Kidney tubule cell (primary cell): ENCODE measurements at places on chromosomes 1 and 21.

DNA sequence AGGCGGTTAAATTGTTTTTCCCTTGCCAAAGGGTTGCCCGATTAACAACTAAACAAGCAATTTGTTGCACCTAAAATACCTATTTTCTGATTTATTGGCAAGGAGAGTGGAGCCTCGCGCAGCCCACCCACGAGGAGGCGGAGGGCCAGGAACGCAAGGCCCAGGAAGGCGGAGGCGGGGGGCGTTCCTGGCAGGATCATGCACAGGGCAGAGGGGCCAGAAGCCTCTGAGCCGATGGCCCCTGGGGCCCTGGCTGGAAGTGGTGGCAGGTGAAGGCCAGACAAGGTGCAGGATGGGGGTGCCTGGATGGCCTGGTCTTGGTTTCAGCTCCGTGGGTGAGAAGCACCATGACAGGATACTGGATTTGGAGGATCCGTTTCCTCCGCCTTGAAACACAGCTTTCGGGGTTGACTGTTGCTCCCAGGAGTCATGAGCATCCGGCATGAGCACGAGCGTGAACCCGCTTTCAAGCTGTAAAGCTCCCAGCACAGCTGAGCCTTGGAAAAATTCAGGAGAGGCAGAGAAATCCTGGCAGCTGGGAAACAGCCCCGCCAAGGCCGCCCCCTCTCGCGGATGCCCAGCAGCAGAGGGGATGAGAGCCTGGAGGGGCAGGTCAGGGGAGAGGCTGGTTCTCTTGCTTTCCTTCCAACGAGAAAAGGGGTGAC, 35.0 kb downstream of the AJAP1 start:
- DNase-seq, result no peak

- DNase-seq, result no peak
Measured at GRCh38 chr1:88943241-88943640, 49.2 kb downstream of the KYAT3 start.

DNA sequence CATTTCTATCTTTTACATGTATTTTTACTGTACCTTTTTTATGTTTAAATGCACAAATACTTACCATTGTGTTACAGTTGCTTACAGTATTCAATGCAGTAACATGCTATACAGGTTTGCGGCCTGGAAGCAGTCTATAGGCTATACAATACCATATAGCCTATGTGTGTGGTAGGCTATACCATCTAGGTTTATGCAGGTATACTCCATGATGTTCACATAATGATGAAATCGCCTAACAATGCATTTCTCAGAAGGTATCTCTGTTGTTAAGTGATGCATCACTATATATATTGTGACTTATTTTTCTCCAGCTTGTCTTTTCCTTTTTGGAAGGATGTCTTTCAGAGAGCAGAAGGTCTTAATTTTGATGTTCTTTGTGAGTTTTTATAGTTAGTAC, 103.5 kb downstream of the MAST2 start:
- DNase-seq, result no peak

- no peak for DNase-seq
Measured at GRCh38 chr21:38486706-38487105, 11.6 kb downstream of the ERG start.

DNA sequence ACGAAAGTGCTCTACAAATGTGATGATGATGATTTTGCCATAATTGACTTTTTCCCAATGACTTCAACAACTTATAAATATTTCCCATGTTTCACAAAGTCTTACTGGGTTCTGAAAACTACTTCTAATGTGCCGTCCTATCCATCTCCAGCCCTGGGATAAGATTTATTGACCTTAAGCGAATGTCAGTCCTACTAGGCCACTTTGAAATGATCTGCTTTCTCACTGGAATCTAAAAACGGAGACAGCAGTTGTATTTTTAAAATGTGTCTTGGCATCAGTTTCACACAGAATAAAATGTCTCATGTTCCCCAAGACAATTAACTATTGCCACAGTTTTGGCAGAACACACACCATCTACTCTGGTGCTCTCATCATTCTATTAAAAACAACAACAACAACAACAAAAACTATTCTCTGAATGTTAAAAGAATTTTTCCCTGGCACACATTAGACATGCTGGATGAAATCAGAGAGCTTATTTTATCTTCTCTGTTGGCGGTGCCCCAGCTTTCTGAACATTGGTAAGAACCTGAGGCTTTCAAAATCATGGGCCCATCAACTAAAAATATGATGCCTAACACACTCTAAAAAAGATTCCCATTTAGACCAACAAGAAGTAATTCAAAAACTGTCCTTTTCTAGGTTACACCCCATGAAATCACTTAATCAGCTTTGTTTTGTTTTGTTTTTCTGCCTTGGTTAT, 23.1 kb upstream of the DNASE2B start:
- no peak for DNase-seq

DNA sequence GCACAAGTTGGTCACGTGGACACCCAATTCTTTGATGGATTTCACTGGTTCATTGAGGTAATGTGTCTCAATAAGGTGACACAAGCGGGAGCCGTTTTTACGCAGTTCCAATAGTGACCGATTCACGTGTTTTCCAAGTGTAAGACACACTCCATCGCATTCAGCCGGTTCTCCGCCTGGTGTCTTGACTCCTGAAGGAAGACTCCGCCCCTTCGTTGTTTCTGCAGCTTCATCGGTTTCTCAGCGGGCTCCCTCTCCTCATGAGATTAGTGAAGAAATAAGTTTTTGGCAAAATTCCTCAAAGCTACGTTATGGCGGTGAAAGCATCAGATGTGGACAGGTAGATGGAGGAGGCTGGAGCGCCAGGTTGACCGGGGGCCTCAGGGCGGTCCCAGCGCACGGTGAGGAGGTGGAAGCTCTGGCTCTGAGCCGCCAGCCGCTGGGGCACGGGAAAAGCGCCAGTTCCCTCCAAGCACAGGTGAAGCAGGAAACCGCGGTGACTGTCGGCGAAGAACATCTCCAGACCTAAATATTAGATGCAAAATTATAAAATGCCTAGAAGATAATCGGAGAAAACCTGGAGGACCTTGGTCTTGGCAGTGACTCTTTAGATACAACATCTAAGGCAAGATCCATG, 21.0 kb downstream of the CD2 start:
- DNase-seq, result no peak

DNA sequence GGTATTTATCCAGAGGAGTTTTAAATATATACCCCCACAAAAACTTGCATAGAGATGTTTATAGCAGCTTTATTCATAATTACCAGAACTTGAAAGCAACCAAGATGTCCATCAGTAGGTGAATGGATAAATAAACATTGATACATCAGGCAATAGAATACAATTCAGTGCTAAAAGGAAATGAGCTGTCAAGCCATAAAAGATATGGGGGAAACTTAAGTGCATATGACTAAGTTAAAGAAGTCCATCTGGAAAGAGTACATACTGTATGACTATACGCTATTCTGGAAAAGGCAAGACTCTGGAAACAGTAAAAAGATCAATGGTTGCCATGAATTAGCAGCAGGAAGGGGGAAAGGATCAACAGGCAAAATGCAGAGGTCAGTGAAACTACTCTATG, 366.7 kb downstream of the HHIPL2 start:
- no peak for DNase-seq

- no peak for DNase-seq
Measured at GRCh38 chr1:3225661-3226060, 156.7 kb downstream of the PRDM16 start.

GRCh38 chr1:3112526-3112925, 43.5 kb downstream of the PRDM16 start:
- DNase-seq, result no peak

DNA sequence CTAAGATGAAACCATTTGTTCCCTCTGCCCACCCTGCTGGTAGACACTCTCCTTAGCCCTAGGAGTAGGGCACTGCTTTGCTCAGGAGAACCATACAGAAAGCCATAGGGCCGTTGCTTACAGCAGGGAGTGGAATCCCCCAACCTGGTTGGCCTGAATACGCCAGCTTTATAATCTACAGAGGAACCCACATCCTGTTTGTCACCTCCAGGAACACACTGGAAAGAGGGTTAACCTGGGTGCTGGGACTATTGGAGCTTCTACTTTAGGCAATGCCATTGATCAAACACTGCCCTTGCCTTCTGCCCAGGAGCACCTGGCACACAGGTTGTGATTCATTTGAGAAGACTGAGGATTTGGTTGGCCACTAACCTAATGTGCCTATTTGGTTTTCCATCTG, 124.8 kb downstream of the TNR start:
- DNase-seq, result no peak

GRCh38 chr1:232404981-232405731, 224.8 kb downstream of the SIPA1L2 start:
- no peak for DNase-seq

DNA sequence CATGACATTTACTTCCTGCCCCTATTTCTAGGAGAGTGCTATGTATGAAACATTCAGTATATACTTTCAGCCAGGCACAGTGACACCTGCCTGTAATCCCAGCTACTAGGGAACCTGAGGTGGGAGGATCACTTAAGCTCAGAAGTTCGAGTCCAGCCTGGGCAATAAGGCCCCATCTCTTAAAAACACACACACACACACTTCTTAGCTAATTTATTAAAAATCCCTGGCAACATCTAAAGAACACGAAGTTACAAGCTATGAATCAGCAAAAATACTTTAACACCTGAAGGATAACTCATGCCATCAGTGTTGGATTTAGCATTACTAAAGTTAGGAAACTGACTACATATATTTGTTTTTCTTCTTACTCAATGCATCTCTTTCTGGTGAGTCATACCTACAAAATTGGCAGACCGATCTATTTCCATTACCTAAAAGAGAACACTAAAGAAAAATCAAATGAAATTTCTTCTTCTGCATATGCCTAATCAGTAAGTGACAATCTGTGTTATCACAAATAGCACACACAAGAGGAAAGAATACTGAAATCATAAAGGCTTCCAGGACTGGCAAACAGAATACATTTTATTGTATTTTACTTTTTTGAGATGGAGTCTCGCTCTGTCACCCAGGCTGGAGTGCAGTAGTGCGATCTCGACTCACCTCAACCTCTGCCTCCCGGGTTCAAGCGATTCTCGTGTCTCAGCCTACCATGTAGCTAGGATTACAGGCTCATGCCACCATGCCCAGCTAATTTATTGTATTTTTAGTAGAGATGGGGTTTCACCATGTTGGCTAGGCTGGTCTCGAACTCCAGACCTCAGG, 41.4 kb downstream of the RNF115 start:
- peak; percentile 98 for DNase-seq

- no peak for DNase-seq
Measured at GRCh38 chr1:167191958-167192357, 28.7 kb upstream of the POU2F1 start.

- peak; percentile 98 for DNase-seq
Measured at GRCh38 chr1:12549460-12550349, 68.3 kb downstream of the DHRS3 start.

GRCh38 chr1:28359592-28360239, 9.8 kb upstream of the PHACTR4 start:
- DNase-seq, result peak; percentile 71

DNA sequence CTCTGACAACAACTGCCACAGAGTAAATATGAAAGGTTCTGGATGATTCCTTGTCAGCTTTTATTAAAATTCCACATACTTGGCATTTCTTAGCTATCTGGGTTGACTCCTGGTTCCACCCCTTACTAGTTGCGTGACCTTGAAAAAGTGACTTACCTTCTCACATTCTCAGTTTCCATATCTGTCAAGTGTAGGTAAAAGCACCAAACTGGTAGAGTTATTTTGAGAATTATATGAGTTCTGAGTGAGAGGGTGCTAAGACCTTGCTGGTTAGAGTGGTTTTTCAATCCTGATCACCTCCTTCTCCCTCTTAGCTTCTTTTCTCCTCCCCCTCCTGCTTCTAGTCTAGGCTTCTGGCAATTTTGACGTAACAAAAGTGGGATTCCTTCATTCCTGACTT, 83.4 kb upstream of the ABCD3 start:
- DNase-seq, result peak; percentile 14

DNA sequence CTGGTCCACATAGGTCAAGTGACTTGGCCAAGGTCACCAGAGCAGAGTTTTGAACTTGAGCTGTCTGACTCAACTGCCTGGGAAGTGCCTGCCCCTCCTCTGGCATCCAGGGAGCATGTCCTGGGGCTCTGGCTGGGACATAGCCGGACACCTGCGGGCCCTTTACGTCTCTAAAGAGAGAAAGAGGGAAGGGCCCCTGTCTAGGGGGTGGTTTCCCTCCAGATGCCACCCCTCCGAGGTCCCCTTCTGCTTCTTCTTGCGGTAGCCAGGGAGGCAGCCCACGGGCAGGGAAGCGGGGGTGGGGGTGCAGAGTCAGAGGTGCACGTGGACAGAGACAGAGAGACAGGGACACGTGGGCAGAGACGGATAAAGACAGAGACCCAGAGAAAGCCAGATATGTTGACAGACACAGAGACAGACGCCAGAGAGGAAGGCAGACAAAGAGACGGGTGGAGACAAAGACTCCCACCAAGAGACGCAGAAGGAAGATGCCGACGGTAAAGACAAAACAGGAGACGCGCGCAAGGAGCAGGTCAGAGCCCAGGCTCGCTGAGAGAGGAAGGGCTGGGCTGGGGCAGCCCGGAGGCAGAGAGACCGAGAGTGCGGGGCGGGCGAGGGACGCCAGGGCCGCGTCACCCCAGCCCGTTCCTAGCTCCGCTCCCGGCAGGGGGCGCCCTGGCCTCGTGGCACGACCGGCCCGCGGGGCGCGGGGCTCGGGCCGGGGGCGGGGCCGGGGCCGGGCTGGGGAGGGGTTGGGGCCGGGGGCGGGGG, 458 bp upstream of the ALPL start:
- peak; percentile 41 for DNase-seq

DNA sequence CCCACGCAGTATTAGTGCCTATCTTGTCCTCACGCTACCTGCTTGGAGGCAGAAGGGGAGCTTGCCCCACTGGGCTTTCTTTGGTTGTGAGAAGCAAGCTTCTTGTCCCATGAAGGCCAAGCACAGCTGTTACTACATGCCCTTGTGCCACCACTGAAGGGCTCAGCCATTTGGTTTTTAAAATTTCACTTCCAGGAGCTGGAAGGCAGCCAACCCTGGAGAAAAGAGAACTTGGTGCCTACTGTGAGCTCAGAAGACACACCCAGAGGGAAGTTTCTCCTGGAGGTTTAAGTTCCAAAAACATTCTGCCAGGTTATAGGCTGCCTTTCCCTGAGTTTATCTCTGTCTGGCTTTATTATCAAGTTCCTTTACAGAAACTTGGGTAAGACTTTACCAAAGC, 187.4 kb downstream of the SLC35F3 start:
- no peak for DNase-seq

- DNase-seq, result no peak
Measured at GRCh38 chr1:204575221-204576190, 59.3 kb downstream of the MDM4 start.

DNA sequence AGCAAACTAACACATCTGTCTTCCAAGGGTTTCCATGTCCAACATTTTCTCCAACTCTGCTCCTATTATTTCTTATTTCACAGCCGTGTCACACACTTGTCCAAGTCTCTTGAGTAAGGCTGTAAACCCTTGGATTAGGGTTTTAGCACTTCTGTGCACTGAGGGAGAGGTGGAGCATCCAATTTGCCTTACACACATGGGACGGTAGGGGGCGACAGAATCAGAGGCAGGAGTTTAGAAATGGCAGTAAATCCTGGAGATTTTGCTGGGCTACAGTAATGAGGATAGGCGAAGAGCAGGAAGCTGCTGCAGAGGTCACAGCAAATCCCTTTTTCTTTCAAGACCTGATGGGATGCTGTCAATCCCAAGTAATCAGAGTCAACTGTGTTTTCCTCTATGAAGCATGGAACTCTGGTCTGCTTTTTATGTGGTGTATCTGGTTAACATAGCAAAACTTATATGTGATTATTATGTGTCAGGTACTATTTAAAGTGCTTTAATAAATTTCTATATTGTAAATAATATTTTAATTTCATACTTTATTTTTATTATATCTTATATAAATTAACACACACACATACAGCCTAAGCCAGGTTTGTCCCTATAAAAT, 15.4 kb upstream of the LCE5A start:
- peak; percentile 38 for DNase-seq
